ENCODE measurements at places on chromosomes 2 and 18.

- DNase-seq, result no peak
Measured at GRCh38 chr2:45184606-45185005, 175.4 kb upstream of the SIX2 start.

- no peak for DNase-seq
Measured at GRCh38 chr2:189502714-189503113, 61.4 kb downstream of the WDR75 start.

DNA sequence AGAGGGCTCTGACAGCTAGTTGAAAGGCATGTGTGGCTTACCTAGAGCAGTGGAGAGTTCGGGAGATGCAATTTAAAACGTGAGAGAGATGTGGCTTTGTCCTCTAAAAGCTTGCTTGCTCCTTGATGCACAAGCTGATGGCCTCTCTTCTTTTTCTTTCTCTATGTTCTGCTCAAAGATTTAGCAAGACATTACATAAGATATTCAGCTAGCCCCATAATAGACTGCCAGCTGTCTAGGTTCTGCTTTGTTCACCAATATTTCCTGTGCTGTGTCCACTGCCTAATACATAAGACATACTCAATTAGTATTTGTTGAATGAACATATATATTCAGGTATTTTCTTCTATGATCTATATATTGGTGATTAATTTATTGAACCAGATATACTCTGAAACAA, 31.1 kb downstream of the SPATS2L start:
- DNase-seq, result no peak

- DNase-seq, result peak; percentile 53
Measured at GRCh38 chr2:127049927-127050802, 56.8 kb downstream of the BIN1 start.

GRCh38 chr2:238863231-238863630, 15.3 kb downstream of the TWIST2 start:
- no peak for DNase-seq
